ENCODE measurements at places on chromosomes 4 and X.

DNA sequence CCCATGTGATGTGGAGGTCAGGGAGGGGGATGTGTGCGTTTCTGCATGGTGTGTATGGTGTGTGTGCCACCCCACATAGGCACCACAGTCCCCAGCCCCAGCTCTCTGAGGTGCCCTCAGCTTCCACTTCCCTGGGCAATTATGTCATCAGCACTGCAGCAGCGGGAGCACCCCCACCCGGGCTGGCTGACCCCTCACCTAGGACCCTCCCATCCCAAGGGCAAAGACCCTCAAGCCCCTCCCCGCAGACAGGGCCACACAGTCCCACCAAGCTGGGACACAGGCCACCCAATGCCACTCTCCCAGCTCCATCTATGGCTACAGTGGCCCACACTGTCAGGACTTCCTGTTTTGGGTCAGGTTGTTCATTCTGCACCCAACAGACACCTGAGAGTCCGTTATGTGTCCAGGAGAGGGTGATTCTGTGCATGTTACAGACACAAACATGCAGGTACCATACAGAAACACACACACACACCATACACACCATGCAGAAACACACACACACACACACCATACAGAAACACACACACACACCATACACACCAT is 75.2 kb downstream of the JAKMIP1 start:
- H3K27me3 ChIP-seq, result no peaks in the 10 kb centered on the region
- no peaks in the 10 kb centered on the region for H3K4me1 ChIP-seq
- DNase-seq, result no peak
- H3K4me3 ChIP-seq, result no peak overlapping the region
- no peak overlapping the region for H3K27ac ChIP-seq

GRCh38 chrX:136646602-136647239 is 1.2 kb upstream of the CD40LG start:
- H3K27me3 ChIP-seq, result no peaks in the 10 kb centered on the region
- no peak overlapping the region for H3K27ac ChIP-seq
- no peak overlapping the region for H3K4me3 ChIP-seq
- H3K36me3 ChIP-seq, result no peaks in the 10 kb centered on the region
- DNase-seq, result no peak

DNA sequence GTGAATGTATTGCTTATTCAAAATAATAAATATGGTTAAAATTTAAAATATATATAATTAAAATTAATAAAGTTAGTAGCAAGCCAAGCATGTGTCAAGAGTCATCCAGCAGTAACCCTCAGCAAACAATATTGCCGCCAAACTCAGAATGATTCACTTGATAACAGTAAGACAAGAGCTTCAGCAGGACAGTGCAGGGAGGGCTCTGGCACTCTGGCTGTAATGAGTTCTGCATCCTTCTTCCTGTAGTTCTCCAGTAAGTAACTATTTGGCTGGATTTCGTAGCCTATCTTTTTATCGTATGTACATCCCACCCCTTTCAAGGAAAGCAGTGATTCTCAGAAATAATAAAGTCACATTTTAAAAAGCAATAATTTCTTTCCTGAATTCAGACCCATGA is 17.6 kb downstream of the OTUD6A start:
- H3K4me3 ChIP-seq, result no peak overlapping the region
- H3K27me3 ChIP-seq, result no peaks in the 10 kb centered on the region
- H3K4me1 ChIP-seq, result no peaks in the 10 kb centered on the region
- DNase-seq, result no peak
- no peak overlapping the region for H3K27ac ChIP-seq

- DNase-seq, result no peak
- peak overlapping the region; percentile 83 for H3K27ac ChIP-seq
- H3K36me3 ChIP-seq, result no peaks in the 10 kb centered on the region
- H3K4me3 ChIP-seq, result no peak overlapping the region
- peaks cover 70% of the 10 kb centered on the region for H3K4me1 ChIP-seq
- H3K27me3 ChIP-seq, result no peaks in the 10 kb centered on the region
These were observed 6.3 kb downstream of the CPE start for GRCh38 chr4:165385126-165385525.

DNA sequence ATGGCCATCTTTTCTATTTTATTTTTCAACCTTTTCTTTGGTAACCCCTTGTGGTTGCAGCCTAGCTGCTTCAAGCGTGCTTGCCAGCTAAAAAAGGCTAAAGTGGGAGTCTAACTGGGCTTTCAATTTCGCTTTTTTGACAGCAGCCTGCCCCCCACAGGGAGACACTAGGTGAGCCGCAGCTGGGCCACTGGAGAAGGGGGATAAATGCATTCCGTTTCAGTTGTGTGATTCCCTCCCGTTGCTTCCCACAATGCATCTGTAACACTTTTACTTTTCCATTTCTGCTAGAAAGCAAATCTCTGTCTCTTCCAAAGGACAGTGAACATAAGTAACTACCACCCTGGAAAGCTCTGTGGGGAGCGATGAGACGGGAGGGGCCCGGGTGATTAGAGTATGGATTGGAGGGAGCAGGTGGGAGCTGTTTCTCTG is 86.3 kb upstream of the RAPGEF2 start:
- H3K36me3 ChIP-seq, result no peaks in the 10 kb centered on the region
- no peak overlapping the region for H3K27ac ChIP-seq
- peak overlapping the region; percentile 46 for H3K4me3 ChIP-seq
- DNase-seq, result no peak
- H3K27me3 ChIP-seq, result no peaks in the 10 kb centered on the region
- H3K4me1 ChIP-seq, result no peaks in the 10 kb centered on the region

GRCh38 chr4:94447754-94448411 is 3.9 kb upstream of the PDLIM5 start:
- no peaks in the 10 kb centered on the region for H3K36me3 ChIP-seq
- H3K4me3 ChIP-seq, result no peak overlapping the region
- H3K27ac ChIP-seq, result peak overlapping the region; percentile 86
- no peak for DNase-seq

DNA sequence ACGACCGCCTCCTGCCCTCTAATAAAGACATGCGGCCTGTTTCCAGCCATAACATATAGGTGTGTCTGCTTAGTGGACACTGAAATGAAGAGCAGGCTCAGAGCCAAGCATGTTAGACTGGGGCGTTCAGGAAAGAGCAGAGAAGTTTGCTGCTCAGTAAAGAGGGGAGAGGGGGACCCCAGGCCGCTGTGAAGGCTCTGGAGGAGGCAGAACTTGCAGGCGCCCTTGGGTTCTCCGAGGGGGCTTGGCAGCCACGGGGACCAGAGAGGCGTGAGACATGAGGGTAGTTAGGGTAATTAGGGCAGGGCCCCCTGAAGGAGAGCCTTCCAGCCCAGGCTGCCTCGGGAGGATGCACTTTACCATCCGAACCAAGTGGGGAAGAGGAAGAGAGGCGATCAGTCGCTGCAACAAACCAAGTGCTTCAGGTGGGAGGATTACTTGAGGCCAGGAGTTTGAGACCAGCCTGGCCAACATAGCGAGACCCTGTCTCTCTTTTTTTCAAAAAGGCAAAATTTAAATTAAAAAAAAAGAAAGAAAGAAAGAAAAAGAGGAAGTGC is 46.6 kb upstream of the CDKN2AIP start:
- no peaks in the 10 kb centered on the region for H3K4me1 ChIP-seq
- no peaks in the 10 kb centered on the region for H3K27me3 ChIP-seq

GRCh38 chrX:39439906-39440798 is 638.9 kb downstream of the MID1IP1 start:
- no peaks in the 10 kb centered on the region for H3K36me3 ChIP-seq
- H3K27me3 ChIP-seq, result no peaks in the 10 kb centered on the region
- no peak overlapping the region for H3K27ac ChIP-seq
- H3K4me1 ChIP-seq, result no peaks in the 10 kb centered on the region

- H3K27me3 ChIP-seq, result no peaks in the 10 kb centered on the region
- no peak for DNase-seq
- no peaks in the 10 kb centered on the region for H3K36me3 ChIP-seq
- peak overlapping the region; percentile 83 for H3K4me3 ChIP-seq
- H3K4me1 ChIP-seq, result peaks cover 29% of the 10 kb centered on the region
- H3K27ac ChIP-seq, result peak overlapping the region; percentile 96
These were observed 3.3 kb downstream of the IL13RA1 start for GRCh38 chrX:118730500-118731247.

- no peak overlapping the region for H3K27ac ChIP-seq
- no peak overlapping the region for H3K4me3 ChIP-seq
- no peaks in the 10 kb centered on the region for H3K4me1 ChIP-seq
- no peak for DNase-seq
These were observed 102.3 kb downstream of the FAM193A start for GRCh38 chr4:2638730-2639129.

- no peaks in the 10 kb centered on the region for H3K36me3 ChIP-seq
- no peaks in the 10 kb centered on the region for H3K4me1 ChIP-seq
- H3K27ac ChIP-seq, result no peak overlapping the region
- H3K27me3 ChIP-seq, result no peaks in the 10 kb centered on the region
These were observed 12.3 kb downstream of the MID1 start for GRCh38 chrX:10608099-10608498.
